Progenitor cell of endocrine pancreas (in vitro differentiated cells): ENCODE measurements at places on chromosomes 1 and 21. TPM values are rescaled to one million over a fixed set of nuclear protein-coding genes. Genes with fewer than 3 reads are reported as not detected.

ZNF593OS gene
- total RNA-seq = not detected in 2 replicates

IVL gene
- not detected in 2 replicates for total RNA-seq

PCBP3 gene
- total RNA-seq = 3.7 and 4.3 TPM in 2 replicates

LEMD1 gene
- 13.9 and 15.2 TPM in 2 replicates for total RNA-seq

- peaks cover 4% of the 10 kb centered on the region for H3K36me3 ChIP-seq
- H3K27me3 ChIP-seq = no peaks in the 10 kb centered on the region
- no peak for DNase-seq
- H3K27ac ChIP-seq = peak overlapping the region; percentile 93
- peak overlapping the region; percentile 77 for H3K4me3 ChIP-seq
These were observed 749 bp upstream of the TMEM39B start for GRCh38 chr1:32071758-32072621.

DNA sequence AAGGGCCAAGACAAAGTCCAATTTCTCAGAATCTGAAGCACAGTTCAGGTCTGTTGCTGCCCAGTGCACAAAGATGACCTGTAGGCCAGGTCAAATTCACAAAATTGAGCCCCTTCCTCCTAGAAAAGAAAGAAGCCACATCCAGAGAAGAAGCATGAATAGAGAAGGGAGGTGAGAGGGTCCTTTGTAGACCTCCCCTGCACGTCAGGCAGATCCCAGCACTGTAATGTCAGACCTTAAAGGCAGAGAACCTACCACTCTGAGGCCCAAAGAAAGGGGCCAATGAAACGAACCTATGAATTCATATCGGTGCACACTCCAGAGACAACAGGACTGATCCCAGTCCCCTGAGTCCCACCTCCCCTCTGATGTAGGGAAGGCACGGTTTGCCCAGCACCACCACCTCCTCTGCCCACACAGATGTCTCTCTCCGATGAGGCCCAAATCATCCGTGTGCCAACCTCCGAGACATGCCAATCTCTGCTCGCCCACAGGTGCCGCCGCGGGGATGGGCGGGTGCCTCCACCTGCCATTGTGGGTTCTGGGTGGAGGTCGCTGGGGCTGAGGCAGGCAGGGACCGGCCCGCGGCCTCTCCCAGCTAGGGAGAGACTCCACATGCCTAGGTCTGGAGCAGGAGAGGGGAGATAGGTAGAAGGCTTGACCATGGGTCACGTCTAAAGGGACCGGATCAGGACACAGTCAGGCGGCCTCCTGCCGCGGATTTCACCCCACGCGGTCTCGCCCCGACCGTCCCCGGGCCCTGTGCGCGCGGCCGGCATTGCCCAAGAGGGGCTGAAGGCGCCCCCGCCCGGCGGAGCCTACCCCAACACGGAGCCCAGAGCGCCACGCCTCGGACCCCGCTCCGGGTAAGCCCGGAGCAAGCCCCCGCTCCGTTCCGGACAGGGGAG is 42.1 kb downstream of the RRAGC start:
- H3K27me3 ChIP-seq = peaks cover 83% of the 10 kb centered on the region
- no peak for DNase-seq
- H3K36me3 ChIP-seq = no peaks in the 10 kb centered on the region
- H3K27ac ChIP-seq = no peak overlapping the region

GRCh38 chr1:84254703-84255238 is 46.7 kb upstream of the SAMD13 start:
- H3K4me3 ChIP-seq = no peak overlapping the region
- DNase-seq = no peak
- peaks cover 21% of the 10 kb centered on the region for H3K36me3 ChIP-seq
- no peaks in the 10 kb centered on the region for H3K27me3 ChIP-seq
- H3K27ac ChIP-seq = peak overlapping the region; percentile 46
- H3K4me1 ChIP-seq = peaks cover 48% of the 10 kb centered on the region

- no peaks in the 10 kb centered on the region for H3K36me3 ChIP-seq
- peaks cover 11% of the 10 kb centered on the region for H3K27me3 ChIP-seq
- no peak for DNase-seq
- H3K4me3 ChIP-seq = no peak overlapping the region
These were observed 19.4 kb downstream of the PLA2G2F start for GRCh38 chr1:20158358-20159070.

- H3K27me3 ChIP-seq = no peaks in the 10 kb centered on the region
- no peaks in the 10 kb centered on the region for H3K36me3 ChIP-seq
- H3K4me3 ChIP-seq = no peak overlapping the region
- no peak overlapping the region for H3K27ac ChIP-seq
These were observed 61.8 kb upstream of the TTLL7 start for GRCh38 chr1:84060781-84061180.

GRCh38 chr1:89725631-89726030 is 92.7 kb downstream of the LRRC8C start:
- H3K27ac ChIP-seq = no peak overlapping the region
- no peak for DNase-seq
- no peak overlapping the region for H3K4me3 ChIP-seq
- no peaks in the 10 kb centered on the region for H3K36me3 ChIP-seq
- no peaks in the 10 kb centered on the region for H3K27me3 ChIP-seq

DNA sequence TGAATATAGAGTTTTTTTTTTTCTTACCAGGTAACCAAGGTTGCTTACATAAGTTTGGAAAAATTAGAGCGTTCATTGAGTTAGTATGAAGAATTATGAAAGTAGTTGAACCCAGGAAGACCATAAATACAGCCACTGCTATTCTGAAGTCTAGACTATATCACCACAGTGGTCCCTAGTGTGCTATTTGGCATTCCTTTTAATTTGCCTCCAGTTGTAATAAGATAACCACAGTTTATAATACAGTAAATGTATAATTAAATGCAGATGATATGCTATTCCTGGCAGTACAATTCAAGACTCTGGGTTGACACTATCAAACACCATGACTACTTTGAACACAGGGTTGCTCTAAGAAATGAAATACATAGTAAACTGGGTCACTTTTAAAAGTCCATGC is 270.5 kb downstream of the BRINP2 start:
- no peak overlapping the region for H3K4me3 ChIP-seq
- no peak overlapping the region for H3K27ac ChIP-seq
- DNase-seq = no peak

DNA sequence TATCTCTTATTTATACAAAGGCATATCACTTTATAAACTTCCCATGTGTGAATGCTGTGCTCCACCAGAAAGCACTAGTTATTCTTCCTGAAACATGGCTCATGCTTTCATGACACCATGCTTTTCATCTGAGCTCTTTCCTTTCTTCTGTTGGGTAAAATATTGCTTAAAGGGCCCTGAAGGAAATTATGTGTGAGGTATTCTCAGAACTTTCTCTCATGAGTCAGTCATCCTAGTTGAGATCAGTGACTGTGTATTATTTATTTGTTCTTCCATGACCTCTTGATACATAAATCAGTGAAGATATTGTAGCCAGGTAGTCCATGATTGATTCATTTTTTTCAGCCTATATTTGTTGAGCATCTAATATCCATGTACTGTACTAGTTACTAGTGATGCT is 54.8 kb downstream of the CYP2J2 start:
- H3K4me3 ChIP-seq = no peak overlapping the region
- H3K4me1 ChIP-seq = no peaks in the 10 kb centered on the region
- DNase-seq = no peak
- no peaks in the 10 kb centered on the region for H3K27me3 ChIP-seq
- H3K27ac ChIP-seq = no peak overlapping the region

GRCh38 chr1:116911188-116911553 is 1.5 kb downstream of the PTGFRN start:
- H3K4me3 ChIP-seq = no peak overlapping the region
- peaks cover 11% of the 10 kb centered on the region for H3K27me3 ChIP-seq
- peaks cover 10% of the 10 kb centered on the region for H3K4me1 ChIP-seq
- no peak for DNase-seq

- DNase-seq = no peak
- H3K36me3 ChIP-seq = no peaks in the 10 kb centered on the region
- no peak overlapping the region for H3K4me3 ChIP-seq
- H3K4me1 ChIP-seq = peaks cover 3% of the 10 kb centered on the region
- H3K27ac ChIP-seq = no peak overlapping the region
- H3K27me3 ChIP-seq = peaks cover 16% of the 10 kb centered on the region
These were observed 271.7 kb downstream of the NPHP4 start for GRCh38 chr1:5720484-5720883.

DNA sequence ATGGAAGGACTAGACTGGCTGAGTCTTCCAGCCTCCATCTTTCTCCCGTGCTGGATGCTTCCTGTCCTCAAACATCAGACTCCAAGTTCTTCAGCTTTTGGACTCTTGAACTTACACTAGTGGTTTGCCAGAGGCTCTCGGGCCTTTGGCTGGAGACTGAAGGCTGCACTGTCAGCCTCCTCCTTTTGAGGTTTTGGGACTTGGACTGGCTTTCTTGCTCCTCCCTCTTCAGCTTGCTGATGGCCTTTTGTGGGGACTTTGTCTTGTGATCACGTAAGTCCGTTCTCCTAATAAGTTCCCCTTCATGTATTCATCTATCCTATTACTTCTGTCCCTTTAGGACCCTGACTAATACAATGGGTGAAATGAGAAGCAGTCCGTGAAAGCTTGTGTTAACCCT is 196.4 kb downstream of the KAZN start:
- no peak overlapping the region for H3K4me3 ChIP-seq
- no peak for DNase-seq
- H3K27me3 ChIP-seq = no peaks in the 10 kb centered on the region
- H3K27ac ChIP-seq = no peak overlapping the region
- H3K4me1 ChIP-seq = peaks cover 9% of the 10 kb centered on the region

DNA sequence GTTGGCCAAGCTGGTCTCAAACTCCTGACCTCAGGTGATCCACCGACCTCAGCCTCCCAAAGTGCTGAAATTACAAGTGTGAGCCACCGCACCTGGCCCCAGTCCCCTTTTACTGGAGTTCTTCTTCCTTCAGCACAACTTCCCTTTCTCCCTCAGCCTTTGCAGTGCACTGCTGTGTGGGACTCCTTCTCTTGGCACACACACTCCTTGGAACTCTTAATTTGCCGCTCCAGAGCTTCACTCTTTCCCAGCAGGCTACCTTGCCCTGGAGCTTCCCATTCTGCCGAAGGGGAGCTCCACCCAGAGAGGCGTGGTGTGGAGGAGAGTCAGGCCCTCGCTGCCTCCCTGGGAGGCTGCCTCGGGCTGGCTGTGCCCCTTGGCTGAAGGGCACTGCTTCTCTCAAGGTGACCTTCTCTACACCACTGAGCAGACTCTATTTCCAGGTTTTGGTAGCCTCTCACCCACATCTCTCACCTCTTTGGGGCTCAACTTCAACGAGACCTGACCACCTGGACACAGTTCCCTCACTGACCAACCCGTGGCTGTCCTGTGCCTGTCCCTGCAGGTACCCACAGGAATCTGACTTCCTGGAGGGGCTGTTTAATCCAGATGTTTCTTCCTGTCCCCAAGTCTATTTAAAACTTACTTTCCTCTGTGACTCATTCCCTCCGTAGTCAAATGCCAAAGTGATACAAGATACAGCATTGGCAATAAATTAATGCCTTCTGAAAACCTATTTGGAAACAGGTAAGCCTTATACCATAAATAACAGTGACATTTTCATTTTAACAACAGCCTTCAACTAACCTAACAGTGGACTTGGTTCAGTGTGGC is 227.3 kb upstream of the KIAA0040 start:
- no peaks in the 10 kb centered on the region for H3K27me3 ChIP-seq
- no peak overlapping the region for H3K4me3 ChIP-seq
- no peaks in the 10 kb centered on the region for H3K36me3 ChIP-seq
- H3K4me1 ChIP-seq = peaks cover 5% of the 10 kb centered on the region
